ENCODE measurements at places on chromosomes 2 and 18.
A peak's percentile ranks its signal among the peaks of the same experiment; 100 is the strongest.

DNA sequence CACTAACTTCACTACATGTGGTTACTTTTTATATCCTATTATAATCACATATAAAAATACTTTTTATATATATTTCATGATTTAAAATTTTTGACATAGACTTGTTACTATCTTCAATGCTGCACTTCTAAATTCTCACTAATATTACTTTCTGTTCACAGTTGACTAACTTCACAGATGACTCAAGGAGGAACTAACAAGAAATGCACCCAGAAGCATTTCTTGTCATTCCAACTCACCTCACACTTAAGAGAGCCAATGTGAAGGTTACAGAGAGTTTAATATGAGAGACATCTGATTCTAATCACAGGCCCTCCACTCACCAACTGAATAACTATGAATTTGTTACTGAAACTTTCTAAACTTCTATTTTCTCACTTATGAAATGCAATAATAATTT is 399.8 kb upstream of the SLC8A1 start:
- no peak for DNase-seq

GRCh38 chr2:240528406-240529040 is 29.3 kb downstream of the ANKMY1 start:
- no peak for DNase-seq

- DNase-seq: no peak
These were observed 260.9 kb upstream of the ATP5MC3 start for GRCh38 chr2:175442441-175442840.

GRCh38 chr2:72263043-72263775 is 115.5 kb upstream of the CYP26B1 start:
- DNase-seq: no peak

DNA sequence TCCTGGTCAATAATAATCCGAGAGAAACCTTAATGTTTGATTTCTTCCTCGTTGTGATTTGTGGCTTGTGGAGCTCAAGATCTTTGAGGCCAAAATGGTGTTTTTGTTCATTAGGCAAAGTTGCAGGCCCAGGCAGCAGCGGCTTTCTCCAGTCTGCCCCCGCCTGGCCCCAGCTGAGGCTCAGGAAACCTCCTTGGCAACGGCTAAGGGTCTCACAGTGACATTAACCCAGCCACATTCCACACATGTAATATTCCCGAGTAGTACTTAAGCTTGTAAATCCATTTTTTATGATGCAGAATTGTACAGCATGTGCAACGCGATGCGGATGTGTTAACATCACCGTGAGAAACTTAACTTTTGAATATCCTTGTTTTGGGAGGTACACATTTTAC is 200.1 kb downstream of the BCL11A start:
- DNase-seq: no peak

DNA sequence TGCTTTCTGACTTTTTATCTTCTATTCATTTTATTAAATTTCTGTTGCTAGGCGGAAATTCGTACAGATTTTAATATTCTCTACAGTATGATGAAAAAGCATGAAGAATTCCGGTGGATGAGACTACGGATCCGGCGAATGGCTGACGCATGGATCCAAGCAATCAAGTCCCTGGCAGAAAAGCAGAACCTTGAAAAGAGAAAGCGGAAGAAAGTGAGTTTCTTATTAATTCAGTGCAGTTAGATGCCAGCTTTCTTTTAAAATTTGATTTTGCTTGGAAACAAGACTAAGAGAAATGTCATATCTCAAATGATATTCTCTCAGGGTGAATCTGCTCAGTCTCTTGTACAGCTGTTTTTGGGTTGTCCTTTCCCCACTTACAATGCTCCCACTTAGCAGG is 84.3 kb downstream of the MGAT5 start:
- no peak for DNase-seq

- DNase-seq: no peak
These were observed 24.8 kb downstream of the WDR75 start for GRCh38 chr2:189466046-189466445.

DNA sequence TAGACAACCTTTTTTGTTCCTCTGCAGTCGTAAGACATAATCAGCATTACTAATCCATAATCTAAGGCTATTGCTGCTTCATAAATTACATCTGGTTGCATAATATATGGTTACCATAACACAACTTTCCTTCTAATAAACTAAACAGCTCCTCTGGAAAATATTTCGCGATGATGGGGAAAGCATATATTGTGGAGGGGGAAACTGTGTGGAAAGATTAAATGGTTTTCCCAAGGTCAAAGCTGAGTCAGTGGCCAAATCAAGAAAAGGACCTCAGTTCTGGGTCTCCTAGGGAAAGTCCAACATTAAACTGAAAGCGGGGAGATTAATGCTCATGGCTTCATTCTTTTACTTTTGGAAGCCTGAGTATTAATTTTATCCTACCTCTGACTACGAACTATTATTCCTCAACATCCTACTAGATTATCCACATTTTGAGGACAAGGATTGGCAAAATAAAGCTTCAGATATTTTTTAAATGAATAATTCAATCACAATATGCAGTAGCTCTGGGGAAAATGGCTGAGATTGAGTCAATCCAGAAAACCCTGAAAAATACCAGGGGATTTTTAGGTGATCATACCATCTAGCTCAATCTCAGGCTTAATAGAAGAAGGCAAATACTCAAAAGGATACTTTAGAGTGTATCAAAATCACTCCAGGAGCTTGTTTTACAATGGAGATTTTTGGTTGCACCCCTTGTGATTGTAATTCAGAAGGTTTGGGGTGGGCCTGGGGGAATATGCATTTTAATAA is 33.8 kb upstream of the STK17B start:
- peak; percentile 11 for DNase-seq

DNA sequence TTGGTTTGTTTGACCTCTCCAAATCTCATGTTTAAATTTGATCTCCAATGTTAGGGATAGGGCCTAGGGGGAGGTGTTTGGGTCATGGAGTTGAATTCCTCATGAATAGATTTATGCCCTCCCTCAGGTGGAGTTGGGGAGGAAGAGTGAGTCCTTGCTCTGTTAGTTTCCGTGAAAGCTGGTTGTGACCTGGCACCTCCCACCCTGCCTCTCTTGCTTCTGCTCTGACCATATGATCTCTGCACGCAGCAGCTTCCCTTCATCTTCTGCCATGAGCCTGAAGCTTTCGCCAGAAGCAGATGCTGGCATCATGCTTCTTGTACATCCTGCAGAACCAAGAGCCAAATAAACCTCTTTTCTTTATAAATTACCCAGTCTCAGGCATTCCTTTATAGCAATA is 231.6 kb upstream of the ERBB4 start:
- DNase-seq: no peak
